ENCODE measurements at places on chromosomes 5 and 9. TPM values are rescaled to one million over a fixed set of nuclear protein-coding genes. Genes with fewer than 3 reads are reported as not detected.

The PCDHGA3 gene
- total RNA-seq, result 6.6 TPM

The PCDHGB4 gene
- total RNA-seq, result 12.8 TPM

The RGP1 gene
- 11.3 TPM for total RNA-seq

The TRPM3 gene
- total RNA-seq, result 22.1 TPM

The PDLIM7 gene
- 10.3 TPM for total RNA-seq

The IL13 gene
- not detected for total RNA-seq

The NKD2 gene
- total RNA-seq, result 3.2 TPM

The IGFBPL1 gene
- 31.7 TPM for total RNA-seq

The OTP gene
- total RNA-seq, result not detected

The KCNV2 gene
- total RNA-seq, result not detected

The PCA3 gene
- 0.49 TPM for total RNA-seq

The FOXI1 gene
- not detected for total RNA-seq

The LURAP1L gene
- 0.98 TPM for total RNA-seq

The ORM1 gene
- not detected for total RNA-seq

The GRIA1 gene
- total RNA-seq, result 184 TPM

The DCTN4 gene
- 84.6 TPM for total RNA-seq

The PTPRD gene
- 205 TPM for total RNA-seq

The CDX1 gene
- not detected for total RNA-seq

The CDO1 gene
- 62.7 TPM for total RNA-seq
